ENCODE measurements at places on chromosomes 6 and 20.

GRCh38 chr6:87766211-87766610 lies 64.2 kb upstream of the AKIRIN2 start:
- no peak for DNase-seq

- no peak for DNase-seq
These were observed 80.7 kb downstream of the CARMIL1 start for GRCh38 chr6:25359891-25360290.

DNA sequence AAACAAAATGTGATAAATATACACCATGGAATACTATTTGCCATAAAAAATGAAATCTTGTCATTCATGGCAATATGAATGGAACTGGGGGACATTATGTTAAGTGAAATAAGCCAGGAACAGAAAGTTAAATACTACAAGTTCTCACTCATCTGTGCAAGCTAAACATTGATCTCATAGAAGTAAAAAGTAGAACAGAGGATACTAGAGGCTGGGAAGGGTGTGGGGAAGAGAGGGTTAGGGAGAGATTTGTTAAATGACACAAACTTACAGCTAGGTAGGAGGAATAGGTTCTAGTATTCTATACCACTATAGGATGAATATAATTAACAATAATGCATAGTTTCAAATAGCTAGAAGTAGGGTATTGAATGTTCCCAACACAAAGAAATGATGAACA lies 61.0 kb downstream of the SLC22A2 start:
- DNase-seq, result no peak

- DNase-seq, result peak; percentile 32
These were observed 43.9 kb downstream of the PLCB4 start for GRCh38 chr20:9112541-9113515.

DNA sequence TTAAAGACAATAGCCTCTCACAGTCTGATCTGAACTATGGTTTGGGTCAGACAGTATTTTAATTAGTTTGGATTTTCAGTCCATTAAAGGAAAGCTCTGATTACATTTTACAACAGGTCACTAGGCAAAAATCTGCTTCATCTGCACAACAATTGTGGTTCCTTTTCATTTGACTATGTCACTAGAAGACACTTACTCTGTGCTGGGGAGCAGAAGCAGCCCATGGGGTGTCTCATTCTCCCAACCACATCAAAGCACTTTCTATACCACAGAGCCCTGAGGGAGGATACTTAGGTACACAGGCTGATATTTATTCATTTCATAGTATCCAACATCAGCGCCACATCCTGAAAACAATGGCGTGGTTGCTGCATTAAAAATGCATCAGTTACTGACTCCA lies 36.6 kb upstream of the HDAC2 start:
- no peak for DNase-seq

DNA sequence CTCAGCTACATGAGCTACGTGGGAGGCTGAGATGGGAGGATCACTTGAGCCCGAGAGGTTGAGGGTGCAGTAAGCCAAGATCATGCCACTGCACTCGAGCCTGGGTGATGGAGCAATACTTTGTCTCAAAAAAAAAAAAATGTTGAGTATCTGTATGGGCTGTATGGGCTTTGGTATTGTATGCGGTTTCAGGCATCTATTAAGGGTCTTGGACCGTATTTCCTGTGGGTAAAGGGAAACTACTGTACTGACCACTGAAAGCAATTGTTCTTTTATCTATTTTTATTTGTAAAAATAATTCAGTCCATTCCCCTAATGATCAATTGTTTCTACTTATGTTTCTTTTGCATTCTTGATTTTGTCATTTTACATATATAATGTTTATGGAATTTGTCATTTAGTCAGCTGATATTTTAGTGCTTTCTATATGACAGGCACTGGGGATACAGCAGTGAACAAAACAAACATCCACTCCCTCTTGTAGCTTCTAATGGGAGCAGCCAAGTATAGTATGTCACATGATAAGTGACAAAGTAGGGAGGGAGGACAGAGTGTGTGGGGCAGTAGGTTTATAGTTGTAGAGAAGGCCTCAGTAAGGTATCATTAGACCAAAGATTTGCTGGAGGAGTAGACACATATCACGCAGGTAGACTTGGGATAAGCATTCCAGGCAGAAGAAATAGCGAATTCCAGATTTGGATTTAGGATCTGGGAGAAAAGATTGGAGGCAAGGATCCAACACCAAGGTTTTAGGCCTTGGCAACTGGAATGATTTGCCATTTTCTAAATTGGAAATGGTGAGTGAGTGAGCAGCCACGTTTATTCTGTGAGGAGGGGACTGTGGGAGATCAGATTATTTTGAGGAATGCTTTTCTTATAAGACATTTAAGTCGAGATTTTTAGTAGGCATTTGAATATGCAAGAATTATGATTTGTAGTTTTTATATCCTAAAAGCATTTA lies 6.0 kb downstream of the PCMT1 start:
- no peak for DNase-seq

DNA sequence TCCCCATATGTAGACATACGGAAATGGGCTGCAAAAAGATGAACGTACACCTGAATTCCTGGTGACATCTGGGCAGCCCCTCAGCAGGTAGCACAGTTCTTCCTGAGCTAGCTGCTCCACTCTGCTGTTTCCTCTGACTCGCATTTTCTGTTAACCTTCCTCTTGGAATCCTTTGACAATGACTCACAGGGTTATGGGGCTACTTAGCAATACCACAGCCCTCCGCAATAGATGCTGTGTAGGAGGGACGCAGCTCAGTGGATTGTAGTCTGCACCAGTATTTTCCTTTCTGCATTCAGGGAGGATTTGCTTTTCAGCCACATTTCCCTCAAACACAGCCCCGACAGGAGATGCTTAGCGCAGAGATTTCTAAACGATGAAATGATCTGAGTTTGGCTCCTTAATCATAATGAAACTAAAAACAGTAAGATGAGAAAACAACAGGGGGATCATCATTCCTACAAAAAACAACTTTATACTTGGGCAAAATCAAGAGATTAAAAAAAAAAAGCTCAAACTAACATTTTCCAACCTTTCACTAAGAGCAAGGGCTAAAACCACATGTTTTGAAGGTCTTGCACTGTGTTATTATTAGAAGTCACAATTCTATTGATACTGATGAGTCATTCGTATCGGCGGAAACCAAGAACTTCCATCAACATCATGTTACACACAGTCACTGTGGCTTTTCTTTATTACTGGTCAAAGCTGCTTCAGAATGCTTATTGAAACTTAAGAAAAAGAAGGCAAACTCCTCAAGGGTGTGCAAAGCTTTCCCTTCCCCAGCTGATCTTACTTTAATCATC lies 12.2 kb downstream of the BACH2 start:
- DNase-seq, result peak; percentile 65

DNA sequence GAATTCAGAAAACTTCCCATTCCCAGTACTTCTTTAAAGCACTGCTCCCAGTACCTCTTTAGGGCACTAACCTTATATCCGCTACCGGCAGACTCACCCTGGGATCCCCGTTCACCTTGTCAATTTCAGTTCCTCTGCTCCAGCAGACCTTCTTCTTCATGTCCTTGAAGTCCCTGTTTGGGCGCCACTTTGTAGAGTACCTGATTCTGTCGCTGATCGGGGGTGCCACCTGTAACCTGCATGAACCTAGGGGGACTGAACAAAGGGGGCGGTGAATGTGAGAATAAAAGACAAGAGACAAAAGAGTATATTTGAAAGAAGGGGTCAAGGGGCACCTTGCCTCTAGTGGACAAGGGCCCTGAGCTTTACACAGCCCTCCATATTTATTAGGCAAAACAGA lies 4.9 kb upstream of the GINS1 start:
- no peak for DNase-seq

GRCh38 chr20:57198132-57199072 lies 68.0 kb downstream of the BMP7 start:
- DNase-seq, result no peak

DNA sequence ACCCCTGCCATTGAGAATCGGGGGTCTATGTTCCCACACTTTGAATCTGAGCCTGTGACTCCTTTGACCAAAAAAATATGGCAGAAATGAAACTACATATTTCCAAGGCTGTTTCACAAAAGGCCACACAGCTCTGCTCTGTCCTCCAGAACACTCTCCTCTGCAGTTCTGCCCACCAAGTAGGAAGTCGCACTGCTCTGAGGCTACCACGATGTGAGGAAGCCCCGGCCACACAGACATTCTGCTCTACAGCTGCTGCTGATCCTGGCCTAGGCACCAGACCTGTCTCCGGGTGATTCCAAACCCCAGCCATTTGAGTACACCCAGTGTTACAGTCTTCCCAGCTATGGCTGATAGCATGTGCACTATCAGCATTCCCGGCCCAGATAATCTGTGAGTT lies 85.1 kb downstream of the LYRM4 start:
- DNase-seq, result no peak

DNA sequence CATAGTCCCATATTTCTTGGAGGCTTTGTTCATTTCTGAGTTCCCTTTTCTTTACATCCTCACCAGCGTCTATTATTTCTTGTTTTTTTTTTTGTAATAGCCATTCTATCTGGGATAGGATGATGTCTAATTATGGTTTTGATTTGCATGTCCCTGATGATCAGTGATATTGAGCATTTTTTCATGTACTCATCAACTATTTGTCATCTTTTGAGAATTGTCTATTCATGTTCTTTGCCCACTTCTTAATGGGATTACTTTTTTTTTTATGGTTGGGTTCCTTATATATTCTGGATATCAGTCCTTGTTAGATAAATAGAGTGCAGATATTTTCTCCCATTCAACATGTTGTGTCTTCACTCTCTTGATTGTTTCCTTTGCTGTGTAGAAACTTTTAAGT lies 42.1 kb downstream of the CYB5R4 start:
- no peak for DNase-seq

DNA sequence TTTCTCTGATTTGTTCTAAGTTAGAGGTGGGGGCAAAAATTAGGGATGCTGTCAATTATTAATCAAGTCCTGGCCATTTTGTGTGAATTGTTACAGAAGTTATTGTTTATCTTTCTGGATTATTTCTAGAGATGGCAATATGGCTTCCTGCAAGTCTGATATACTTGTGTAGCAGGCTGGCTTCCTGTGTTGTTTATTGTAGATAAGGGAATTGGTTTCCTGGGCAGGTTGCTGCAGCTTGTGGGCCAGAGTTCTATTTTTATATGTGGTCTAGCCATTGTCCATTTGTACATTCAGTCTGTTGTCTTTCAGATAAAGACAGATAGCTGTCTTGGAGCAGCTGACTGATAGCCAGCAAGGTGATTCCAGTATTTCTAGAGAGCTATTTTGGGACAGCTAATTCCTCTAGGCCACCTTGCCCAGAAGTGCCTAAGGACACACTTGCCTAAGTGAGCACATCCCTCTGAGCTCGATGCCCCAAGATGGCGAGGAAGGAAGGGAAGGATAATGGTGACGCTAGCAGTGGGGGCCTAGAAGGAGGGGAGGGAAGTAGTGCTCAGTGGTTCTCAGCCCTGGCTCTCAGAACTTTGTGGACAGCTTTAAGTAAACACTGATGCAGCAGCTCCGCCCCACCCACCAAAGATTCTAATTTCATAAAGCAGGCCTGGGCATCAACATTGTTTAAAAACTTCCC lies 25.5 kb downstream of the DDO start:
- DNase-seq, result no peak

GRCh38 chr6:37966801-37967200 lies 147.3 kb downstream of the ZFAND3 start:
- DNase-seq, result no peak

GRCh38 chr6:23302514-23302913 lies 733.1 kb downstream of the HDGFL1 start:
- no peak for DNase-seq

GRCh38 chr20:52054123-52054522 lies 137.5 kb downstream of the ZFP64 start:
- peak; percentile 32 for DNase-seq

- DNase-seq, result no peak
These were observed 29.2 kb downstream of the MDN1 start for GRCh38 chr6:89790403-89790802.

- no peak for DNase-seq
These were observed 46.3 kb downstream of the GNAS start for GRCh38 chr20:58898629-58899408.

GRCh38 chr20:48478370-48478769 lies 349.4 kb downstream of the PREX1 start:
- DNase-seq, result no peak

- DNase-seq, result no peak
These were observed 18.9 kb downstream of the GSTA4 start for GRCh38 chr6:52976149-52976548.

DNA sequence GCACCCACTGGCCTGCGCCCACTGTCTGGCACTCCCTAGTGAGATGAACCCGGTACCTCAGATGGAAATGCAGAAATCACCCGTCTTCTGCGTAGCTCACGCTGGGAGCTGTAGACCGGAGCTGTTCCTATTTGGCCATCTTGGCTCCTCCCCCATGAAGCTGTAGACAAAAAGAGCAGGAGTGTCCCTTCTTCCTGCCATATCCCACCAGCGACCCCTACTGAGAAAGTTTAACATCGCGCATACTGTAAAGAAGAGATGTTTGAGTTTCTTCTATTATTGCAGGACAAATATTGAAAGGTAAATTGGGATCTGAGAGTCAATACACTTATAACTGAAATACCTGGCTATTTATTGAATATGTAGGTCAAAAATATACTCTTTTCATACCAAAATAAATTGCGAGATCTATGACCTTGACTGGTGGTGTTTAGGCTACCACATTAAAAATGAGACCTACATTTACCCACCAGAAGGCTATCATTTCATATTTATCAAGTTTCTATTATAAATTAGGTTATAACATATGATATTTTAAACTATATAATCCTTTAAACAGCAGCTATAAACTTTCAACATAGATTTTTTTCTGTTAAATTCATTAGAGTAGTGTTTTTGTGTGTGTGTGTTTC lies 586.3 kb downstream of the HTR1B start:
- DNase-seq, result no peak

GRCh38 chr6:5279891-5280338 lies 18.6 kb downstream of the FARS2 start:
- DNase-seq, result no peak

DNA sequence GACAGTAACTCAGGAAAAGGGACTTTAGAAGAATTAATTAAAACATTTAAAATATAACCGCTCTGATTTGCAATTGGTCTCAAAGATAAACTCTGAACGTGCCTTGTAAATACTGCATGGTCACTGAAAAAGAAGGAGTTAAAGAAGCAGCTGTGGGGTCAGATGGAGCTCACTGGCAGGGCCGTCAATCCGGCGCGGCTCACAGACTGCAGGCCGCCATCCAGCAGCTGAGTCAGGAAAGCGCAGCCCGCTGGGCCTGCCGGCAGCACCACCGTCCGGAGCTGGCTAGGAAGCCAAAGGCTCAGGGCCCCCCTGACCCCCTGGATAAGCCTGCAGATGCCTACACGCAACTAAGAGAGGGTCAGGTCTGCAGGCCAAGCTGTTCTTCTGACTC lies 54.2 kb upstream of the FRMD1 start:
- DNase-seq, result no peak

GRCh38 chr6:104159045-104159618 lies 700.6 kb downstream of the HACE1 start:
- no peak for DNase-seq

- peak; percentile 8 for DNase-seq
These were observed 29.7 kb downstream of the ATXN1 start for GRCh38 chr6:16731478-16732051.

Data from RPMI8226 (cell line).